ENCODE measurements at places on chromosomes 1 and 21. TPM values are rescaled to one million over a fixed set of nuclear protein-coding genes. Genes with fewer than 3 reads are reported as not detected.

The FNBP1L gene
- total RNA-seq: 0.20 TPM

The NEK2 gene
- total RNA-seq: 29.9 TPM

- peak; percentile 97 for DNase-seq
These were observed at the start of gene IVNS1ABP for GRCh38 chr1:185317034-185317885. IVNS1ABP (minus strand) TSS chr1:185317243; CDS start chr1:185309493, 7,750 bp downstream.

The RHOU gene
- total RNA-seq: 1.2 TPM

DNA sequence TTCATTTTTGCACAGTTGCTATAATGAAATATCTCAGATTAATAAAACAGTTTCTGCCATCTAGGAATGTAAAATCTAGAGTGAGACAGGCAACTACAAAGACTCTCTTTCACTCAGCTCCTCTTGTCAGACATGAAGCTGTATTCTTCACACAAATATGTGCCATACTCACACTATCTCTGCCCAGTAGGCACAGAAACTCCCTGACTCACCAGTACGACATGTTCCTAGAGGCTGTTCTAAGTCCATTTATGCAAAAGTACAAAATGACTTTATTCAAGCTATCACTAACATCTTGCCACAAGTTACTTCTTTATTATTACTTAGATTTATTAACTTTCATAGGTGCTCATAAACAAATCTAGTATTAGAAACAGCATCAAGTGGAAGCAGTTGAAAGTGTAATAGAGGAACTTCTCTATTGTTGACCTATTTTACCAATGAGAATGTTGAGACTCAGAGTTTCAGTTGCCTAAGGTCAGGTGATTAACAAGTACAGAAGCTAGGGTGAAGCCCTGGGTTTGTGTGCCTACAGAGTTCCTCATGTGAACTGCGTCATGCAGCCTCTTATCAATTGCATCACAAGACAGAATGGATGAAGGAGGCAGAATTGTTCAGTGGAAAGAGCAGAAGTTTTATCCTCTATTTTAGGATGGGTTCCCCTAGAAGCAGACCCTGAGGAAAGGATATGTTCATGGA lies 98.9 kb downstream of the RGS2 start:
- no peak for DNase-seq

DNA sequence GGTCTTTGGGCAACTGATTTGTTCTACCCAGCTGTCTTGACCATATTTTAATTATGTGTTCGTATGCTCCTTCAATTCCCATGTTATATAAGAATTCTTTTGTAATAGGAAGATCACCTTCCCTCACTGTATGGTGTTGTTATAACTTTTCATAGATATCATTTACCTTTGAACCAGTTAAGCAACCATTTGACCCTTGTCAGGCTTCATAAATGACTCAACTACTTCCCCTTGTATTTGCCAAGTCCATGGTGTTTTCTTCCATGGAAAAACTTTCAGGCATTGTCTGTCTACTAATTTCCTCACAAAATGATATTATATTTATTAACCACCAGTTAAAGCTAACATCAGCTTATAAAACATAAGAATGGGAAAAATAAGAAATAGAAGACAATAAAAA lies 5.1 kb downstream of the BPNT1 start:
- DNase-seq: no peak

DNA sequence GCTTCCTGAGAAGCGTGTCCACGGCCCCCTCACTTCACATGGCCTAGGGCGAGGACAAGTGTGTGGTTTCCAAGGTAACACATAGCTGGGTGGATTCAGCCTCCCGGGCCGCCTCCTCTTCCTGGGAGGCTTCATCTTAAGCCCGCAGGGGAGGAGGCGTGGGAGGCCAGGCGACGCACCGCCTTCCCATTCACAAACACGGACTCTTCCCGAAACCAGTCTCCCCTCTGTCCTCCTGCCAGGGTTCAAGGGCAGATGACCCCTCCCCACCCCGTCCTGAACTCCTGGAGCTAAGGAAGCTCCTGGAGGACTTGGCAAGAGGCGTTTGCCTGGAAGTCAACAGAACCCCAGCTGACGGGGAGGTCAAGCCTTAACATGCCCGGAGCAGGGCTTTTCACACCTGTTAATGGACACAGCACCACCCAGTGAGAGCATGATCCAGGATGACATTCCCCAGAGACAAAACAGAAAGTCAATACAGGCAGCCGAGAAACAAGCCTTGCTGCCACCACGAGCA lies 56.7 kb downstream of the KCNN3 start:
- no peak for DNase-seq

- no peak for DNase-seq
These were observed 1.9 kb upstream of the TSNAX start for GRCh38 chr1:231526536-231526935.

- no peak for DNase-seq
These were observed 43.3 kb upstream of the ATP1A1 start for GRCh38 chr1:116329524-116330341.

The RAB3B gene
- 0.13 TPM for total RNA-seq

GRCh38 chr1:116226017-116226416 lies 114.8 kb downstream of the MAB21L3 start:
- no peak for DNase-seq

DNA sequence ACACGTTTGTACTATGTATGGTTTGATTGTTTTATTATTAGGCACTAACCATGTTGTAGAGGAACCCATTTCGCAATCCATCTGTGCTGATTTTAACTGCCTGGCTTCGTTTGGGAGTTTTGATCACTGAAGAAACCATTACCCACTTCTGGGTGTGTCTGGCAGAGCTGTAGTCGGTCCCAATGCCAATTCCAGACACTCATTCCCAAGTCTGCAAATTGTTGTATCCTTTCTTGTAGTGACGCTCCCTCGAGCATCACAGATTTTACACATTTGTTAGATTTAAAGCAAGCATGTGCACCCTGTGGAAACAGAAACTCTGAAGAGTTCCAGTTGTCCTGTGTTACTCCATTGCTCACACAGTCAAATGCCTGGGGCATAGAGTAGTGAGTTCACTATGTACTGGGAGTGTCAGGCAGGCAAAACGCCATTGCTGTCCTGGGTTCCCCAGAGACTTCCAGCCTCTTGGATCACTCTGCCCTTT lies 31.0 kb upstream of the EFCAB14 start:
- no peak for DNase-seq

DNA sequence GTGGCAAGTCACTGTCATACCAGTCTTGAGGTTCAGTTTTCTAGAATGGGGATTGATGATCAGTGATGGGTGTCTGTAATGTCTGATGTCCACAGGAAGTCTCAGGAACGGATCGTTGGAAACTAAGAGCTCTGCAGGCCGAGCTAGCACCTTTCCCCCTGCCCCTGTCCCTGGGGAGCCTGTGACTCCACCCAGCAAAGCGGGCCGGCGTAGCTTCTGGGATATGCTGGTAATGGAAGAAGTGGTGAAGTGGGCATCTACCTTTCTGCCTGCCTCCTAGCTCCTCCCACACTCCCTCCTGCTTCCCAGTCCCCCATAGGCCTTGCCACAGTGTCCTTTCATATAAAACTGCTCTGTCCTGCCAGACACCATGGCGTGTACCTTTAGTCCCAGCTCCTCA lies 13.4 kb downstream of the HYI start:
- no peak for DNase-seq

DNA sequence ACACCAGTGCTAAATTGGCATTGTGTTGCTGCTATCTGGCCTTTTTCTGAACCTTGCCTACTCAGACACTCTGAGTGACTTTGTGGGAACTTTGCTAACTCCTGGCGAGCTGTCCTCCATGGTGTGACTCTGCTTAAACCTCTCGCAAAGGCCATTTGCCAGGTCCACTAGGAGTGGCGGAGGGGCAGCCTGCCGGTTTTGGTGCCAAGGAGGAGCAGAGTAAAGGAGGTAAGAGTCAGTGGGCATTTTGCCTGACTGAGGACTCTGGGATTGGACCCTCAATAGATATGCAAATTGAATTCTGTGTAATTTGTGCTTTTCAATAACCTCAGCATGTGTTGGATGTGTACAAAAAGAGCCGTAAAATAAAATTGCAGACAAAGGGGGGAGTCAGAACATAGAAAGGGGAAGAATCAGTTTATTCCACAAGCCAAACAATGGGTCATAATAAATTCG lies 386.6 kb upstream of the NFIA start:
- no peak for DNase-seq

The ACKR1 gene
- total RNA-seq: not detected

The SZRD1 gene
- total RNA-seq: 175 TPM

- no peak for DNase-seq
These were observed 84.1 kb upstream of the NEGR1 start for GRCh38 chr1:72366466-72366865.

- DNase-seq: no peak
These were observed 39.4 kb upstream of the VTCN1 start for GRCh38 chr1:117250061-117250606.

The TNFSF18 gene
- not detected for total RNA-seq

DNA sequence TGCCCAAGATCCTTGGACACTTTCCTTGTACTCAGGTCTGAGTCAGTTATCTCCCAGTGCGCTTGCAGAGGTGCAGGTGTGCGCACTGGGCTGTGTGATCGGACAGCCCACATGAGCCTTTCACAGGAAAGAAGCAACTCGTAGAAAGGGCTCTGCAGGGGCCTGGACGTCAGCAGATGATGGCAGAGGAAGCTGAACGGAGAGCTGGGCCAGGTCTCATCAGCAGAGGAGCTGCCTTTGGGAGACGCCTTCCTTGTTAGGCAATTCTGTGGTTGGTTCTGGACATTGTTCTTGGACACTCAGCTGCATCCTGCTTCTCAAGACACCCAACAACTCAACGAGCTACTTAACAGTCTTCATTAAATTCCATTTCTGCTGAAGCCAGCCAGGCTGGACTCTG lies 7.5 kb upstream of the PROK1 start:
- DNase-seq: no peak

- peak; percentile 59 for DNase-seq
These were observed 5.0 kb downstream of the PRELP start for GRCh38 chr1:203480525-203481084.

DNA sequence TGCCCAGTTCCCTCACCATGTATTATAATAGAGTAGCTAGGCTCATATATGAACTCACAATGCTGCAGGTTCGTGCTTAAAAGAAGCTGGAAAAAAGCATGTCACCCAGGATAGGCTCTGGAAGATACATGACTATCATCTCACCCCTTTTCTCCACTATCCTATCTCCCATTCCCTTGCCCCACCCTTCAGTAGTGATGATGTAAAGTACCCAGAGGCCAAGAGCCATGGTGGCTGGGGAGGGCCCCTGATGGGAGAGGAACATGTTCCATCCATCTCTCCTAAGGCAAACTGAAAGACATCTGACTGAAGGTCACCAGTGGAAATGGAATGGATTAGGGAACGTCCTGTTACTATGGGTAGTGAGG lies 20.3 kb upstream of the RBBP5 start:
- DNase-seq: no peak

- DNase-seq: no peak
These were observed 75.4 kb downstream of the UBE4B start for GRCh38 chr1:10108134-10108663.

The OR2T2 gene
- not detected for total RNA-seq

DNA sequence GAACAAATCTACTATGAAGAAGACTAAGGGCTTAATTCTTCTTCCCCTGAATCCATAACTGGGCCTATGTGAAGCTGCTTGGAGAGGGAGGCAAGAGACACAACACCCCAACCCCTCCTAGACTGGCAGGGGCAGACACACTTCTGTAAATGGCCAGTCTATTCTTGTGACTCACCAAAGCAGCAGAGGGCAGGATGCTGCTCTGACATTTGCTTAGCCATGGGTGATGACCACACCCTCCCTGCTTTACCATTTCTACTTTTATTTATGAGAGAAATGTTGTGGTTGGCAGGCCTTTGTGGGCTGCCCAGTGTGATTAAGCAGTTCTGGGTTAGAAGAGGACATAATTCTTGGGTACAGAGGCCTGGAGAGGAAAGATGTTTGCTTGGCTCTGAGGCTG lies 189.8 kb upstream of the DPYD start:
- DNase-seq: no peak

GRCh38 chr1:183562701-183563100 lies 27.6 kb downstream of the NCF2 start:
- DNase-seq: no peak

The FCGR1A gene
- total RNA-seq: not detected

GRCh38 chr21:30714946-30715345 lies 3.6 kb downstream of the KRTAP21-3 start:
- no peak for DNase-seq

The KIAA0319L gene
- 30.9 TPM for total RNA-seq

The CD160 gene
- total RNA-seq: 16.9 TPM

DNA sequence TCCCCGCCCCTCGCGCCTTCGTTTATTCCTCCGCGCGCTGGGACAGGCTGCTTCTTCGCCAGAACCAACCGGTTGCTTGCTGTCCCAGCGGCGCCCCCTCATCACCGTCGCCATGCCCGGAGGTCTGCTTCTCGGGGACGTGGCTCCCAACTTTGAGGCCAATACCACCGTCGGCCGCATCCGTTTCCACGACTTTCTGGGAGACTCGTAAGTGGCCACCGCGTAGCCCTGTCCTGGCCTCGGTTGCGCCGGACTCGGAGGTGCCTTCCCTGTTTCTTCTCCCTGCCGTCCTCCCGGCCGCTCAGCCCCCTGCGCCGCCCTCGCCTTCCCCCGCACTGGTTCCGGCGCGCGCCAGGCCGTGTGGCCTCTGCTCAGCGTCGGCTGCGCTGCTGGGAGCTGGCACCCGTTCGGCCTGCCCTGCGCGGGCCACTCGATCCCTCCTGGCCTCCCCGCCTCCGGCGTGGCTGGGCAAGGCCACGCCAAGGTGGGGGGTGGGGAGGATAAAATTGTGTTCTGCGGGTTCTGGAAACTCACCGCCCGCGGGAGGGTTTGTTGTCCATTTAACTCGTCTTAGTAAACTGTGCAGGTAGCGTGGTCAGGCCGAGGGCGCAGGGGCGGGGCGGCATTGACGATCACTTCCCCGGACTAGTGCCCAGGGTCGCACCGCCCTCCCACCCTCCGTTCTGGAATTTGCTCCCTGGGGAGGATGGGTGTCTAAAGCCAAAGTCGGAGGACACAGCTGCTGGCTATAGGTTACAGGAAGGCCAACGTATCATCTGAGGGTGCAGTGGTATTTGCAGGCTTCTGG lies at the start of gene PRDX6:
TSS of gene PRDX6 (plus strand) at position 50 of the 808 bp plus-strand sequence. CDS start at position 113, 63 bp downstream.
- peak; percentile 92 for DNase-seq

DNA sequence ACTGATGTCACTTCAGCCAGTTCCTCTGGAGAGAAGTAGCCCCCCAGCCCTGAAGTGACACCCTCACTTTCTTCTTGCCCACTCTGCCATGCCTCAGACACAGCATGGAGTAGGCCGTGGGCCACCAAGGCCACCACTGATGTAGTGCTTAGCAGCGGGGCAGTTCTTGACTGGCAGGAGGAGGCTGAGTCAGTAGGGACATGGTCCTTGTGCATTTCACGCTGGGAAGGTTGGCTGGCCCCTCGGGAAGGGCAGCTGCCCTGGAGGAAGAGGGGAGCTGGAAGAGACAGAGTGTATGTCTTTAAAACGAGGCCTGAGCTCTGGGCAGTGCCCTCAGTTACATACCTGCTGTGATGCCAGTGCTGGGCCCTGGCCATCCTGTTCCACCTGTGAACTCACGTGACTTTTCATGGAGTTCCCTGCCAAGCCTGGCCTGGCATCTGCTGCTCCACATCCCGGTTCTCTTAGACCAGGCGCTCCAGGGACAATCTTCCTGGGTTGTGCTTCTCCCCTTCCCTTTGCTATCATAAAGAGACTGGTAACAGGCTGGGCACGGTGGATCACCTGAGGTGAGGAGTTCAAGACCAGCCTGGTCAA lies 158.6 kb upstream of the TMEM51 start:
- DNase-seq: no peak

- DNase-seq: no peak
These were observed 9.3 kb upstream of the ZBTB40 start for GRCh38 chr1:22442212-22442894.

The ACTA1 gene
- not detected for total RNA-seq

The SLC1A7 gene
- not detected for total RNA-seq
